Activated CD8-positive, alpha-beta memory T cell treated with anti-CD3 and anti-CD28 coated beads for 1 hour (primary cell): ENCODE measurements at places on chromosomes 7 and 10.

GRCh38 chr10:2222631-2223030 lies 485.3 kb upstream of the ADARB2 start:
- no peak for DNase-seq

DNA sequence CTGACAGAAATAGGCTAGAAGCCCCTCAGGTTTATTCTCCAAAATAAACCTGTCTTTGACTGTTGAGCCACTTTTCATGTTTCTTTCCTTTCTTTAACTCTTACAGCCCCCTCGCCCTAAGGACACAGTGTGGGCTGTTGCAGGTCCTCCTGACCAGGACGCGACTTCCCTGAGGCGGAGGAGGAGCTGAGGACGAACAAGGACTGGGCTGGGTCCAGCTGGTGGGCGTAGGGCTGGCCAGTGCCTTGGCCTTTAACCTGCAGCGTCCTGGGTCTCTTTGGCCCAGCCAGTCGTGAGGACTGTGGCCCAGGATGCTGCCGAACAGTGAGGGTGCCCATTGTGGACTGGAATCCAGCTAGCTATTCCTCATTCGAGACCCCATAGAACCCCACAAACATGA lies 13.4 kb upstream of the BMS1 start:
- DNase-seq: no peak

DNA sequence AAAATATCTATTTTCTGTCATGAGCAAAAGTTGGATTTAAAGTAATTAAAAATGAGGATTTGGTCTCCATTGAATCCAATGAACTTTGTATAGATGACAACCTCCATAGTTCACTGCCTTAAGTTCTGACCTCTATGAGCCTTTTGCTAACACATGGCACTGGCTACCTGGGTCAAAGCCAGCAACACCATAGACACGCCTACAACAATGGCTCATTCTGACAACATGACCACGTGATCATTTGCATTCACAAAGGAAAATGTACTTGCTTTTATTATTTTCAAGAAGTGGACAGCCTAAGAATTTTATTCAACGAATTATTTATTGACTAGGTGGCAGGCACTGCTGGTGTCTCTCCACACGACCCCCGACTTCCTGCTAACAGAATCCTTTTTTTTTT lies 90.6 kb downstream of the CARD11 start:
- no peak for DNase-seq

- no peak for DNase-seq
Observed at GRCh38 chr10:94205396-94205831, 157.3 kb downstream of the NOC3L start.

DNA sequence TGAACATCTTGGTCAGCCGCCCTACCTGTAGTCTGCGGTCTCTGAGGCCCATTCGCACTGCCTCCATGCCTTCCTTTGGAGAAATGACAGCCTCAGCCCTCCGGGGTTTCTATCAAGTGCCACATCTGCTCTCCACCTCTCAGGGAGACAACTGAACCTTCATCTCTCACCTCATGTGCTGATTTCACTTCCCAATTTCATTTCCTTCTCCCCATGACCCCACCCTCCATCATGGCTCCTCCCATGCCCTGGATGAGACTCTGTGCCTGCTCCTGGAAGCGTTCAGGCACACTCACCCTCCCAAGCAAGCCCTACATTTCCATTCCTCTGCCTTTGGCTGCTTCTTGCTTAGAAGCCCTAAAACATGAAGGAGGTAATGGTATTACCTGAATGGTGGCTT lies 7.8 kb upstream of the SCD start:
- DNase-seq: no peak

- DNase-seq: no peak
Observed at GRCh38 chr7:755413-755805, 28.3 kb upstream of the PRKAR1B start.
